Neuronal stem cell (in vitro differentiated cells): ENCODE measurements at places on chromosomes 3 and 15.

DNA sequence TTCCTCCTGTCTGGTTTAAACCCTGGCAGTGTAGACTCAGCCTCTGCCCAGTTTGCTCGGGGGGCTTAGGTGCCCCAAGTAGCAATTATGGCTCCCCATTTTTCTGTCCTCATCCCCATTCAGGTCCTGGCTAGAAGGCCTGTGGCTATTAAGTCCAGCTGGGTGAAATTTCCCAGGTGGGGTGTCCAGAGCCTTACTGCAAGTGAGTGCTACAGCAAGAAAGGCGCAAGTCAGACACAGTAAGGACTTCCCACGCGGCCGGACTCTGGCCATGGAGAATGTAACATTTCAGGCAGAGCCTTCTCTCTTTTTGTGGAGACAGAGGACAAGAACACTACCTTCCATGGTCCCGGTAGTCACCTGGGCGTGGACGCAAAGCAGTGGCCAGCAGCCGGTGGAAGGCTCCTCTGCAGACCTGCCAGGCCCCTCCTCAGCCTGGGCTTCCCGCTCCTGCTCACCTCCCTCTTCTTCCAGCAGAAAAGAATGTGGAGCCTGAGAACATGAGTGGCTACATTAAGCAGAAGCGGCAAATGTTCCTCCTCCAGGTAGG, 23.3 kb downstream of the CFAP100 start:
- no peak for DNase-seq

- no peak for DNase-seq
Measured at GRCh38 chr3:128567705-128568356, 74.8 kb upstream of the GATA2 start.

- no peak for DNase-seq
Measured at GRCh38 chr3:53792866-53793265, 53.4 kb downstream of the CHDH start.

- no peak for DNase-seq
Measured at GRCh38 chr15:99424978-99425656, 140.7 kb upstream of the MEF2A start.

DNA sequence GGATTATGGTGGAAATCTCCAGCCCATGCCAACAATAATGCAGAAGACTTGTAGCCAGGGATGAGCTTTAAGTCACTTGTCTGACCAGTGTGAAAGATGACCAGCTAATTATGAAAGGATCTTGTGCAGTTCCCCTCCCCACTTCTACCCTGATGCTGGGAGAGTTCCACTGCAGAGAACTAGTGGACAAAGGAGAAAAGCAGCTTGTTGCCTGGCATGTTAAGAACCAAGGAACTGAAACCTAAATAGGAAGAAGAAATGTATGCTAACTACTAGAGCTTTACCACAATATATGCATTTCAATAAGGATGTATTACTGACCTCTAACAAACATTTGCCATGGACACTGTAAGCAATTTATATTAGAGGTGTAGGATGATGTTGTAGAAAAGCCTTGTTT, 52.2 kb upstream of the CSTA start:
- DNase-seq, result no peak

DNA sequence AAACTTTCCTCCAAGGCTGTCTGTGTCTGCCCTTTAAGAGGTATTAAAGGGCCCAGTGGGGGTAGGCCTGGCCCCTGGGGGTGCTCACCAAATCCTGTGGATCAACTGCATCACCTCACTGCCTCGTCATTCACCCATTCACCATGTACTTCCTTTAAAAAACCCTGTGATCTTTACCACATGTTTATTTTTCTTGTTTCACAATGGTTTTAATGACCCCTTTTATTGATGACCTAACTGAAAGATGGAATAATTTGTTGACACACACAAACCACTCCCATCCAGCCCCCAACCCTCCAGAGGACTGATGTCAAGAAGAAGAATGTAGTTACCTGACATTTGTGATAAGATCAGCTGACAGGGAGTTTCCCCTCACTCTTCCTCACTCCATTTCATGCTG, 40.8 kb downstream of the KCNAB1 start:
- DNase-seq, result no peak

DNA sequence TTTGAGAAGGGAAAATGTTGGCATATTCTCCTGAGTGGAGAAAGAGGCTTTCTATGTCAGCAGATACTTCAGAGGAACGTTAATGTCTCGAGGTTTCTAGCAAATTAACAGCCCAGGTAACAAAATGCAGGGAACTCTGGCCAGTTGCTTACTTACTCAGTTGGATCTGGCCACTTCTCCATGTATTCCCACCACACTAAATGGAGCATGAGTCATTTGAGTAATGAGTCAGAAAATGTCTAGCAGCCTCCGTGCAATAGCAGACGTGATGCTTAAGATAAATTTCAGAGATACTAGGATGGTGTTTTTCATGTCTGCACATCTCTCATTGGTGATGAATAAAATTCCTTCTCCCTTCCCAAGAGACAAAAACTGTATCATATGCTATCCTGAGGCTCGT, 671.5 kb downstream of the FHIT start:
- DNase-seq, result no peak

DNA sequence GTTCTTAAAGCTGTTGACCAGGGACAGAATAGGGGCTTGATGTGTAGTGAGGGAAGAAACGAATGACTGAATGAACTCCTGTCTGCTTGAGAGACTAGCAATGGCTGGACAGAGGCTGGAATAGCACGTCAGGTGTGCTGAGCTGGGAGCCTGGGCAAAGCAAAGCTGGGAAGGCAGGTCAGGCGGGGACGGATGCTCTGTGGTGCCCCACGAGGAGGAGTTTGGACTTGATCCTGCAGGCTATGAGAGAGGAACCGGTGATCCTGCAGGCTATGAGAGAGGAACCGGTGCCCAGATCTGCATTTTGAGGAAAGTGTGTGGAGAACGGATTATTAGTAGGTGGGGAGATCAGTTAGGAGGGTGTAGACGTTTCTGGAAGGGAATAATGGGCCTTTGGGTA, 31.3 kb upstream of the PSTPIP1 start:
- DNase-seq, result no peak
